Uterine smooth muscle cell (primary cell): ENCODE measurements at places on chromosomes 11 and 22. TPM values are rescaled to one million over a fixed set of nuclear protein-coding genes. Genes with fewer than 3 reads are reported as not detected.

The OR4D5 gene
- total RNA-seq, result not detected in 2 replicates

The NPAS4 gene
- total RNA-seq, result not detected in 2 replicates

The P2RY6 gene
- 0.12 TPM in 1 of 2 replicates, not detected in the other for total RNA-seq

The CDC45 gene
- 11.2 and 44.8 TPM in 2 replicates for total RNA-seq

The C11orf97 gene
- not detected in 2 replicates for total RNA-seq

The OR51E2 gene
- total RNA-seq, result under 0.01 and 0.11 TPM in 2 replicates

The SLC22A6 gene
- not detected in 2 replicates for total RNA-seq

The SCGB1D2 gene
- total RNA-seq, result not detected in 2 replicates

The UCP3 gene
- total RNA-seq, result 0.11 and 0.37 TPM in 2 replicates

The OPCML gene
- total RNA-seq, result under 0.01 and 0.22 TPM in 2 replicates

The OR56A5 gene
- total RNA-seq, result not detected in 2 replicates

The P4HA3 gene
- 6.0 and 21.9 TPM in 2 replicates for total RNA-seq

The GAB4 gene
- not detected in 2 replicates for total RNA-seq

The TBX10 gene
- not detected in 2 replicates for total RNA-seq

The JAML gene
- under 0.01 and 0.22 TPM in 2 replicates for total RNA-seq

The NRXN2 gene
- 0.55 and 1.5 TPM in 2 replicates for total RNA-seq

The PDGFD gene
- 1.4 and 1.7 TPM in 2 replicates for total RNA-seq

The NTM gene
- total RNA-seq, result 48.8 and 82.5 TPM in 2 replicates

The NAV2 gene
- 19.9 and 26.6 TPM in 2 replicates for total RNA-seq

The SLC3A2 gene
- total RNA-seq, result 348 and 637 TPM in 2 replicates

The ZDHHC8 gene
- 7.1 and 7.6 TPM in 2 replicates for total RNA-seq

The FAM180B gene
- 0.12 TPM in 1 of 2 replicates, not detected in the other for total RNA-seq

The BDNF gene
- total RNA-seq, result 1.8 and 3.7 TPM in 2 replicates

The UPK3A gene
- not detected in 2 replicates for total RNA-seq

The CLTCL1 gene
- total RNA-seq, result 9.5 and 12.2 TPM in 2 replicates

The FGF3 gene
- total RNA-seq, result not detected in 2 replicates

The TRIM48 gene
- not detected in 2 replicates for total RNA-seq

The POGLUT3 gene
- total RNA-seq, result 27.2 and 35.7 TPM in 2 replicates

The DEFB131B gene
- not detected in 2 replicates for total RNA-seq

The CST6 gene
- not detected in 2 replicates for total RNA-seq

The CCDC116 gene
- total RNA-seq, result 0.22 and 0.25 TPM in 2 replicates

The RAB36 gene
- 4.8 and 5.6 TPM in 2 replicates for total RNA-seq

The RPS6KB2 gene
- total RNA-seq, result 37.1 and 68.3 TPM in 2 replicates

The HEPHL1 gene
- 0.11 TPM in 1 of 2 replicates, not detected in the other for total RNA-seq

The C11orf87 gene
- not detected in 2 replicates for total RNA-seq

The NRIP3 gene
- 37.9 and 90.8 TPM in 2 replicates for total RNA-seq
